Stimulated activated CD4-positive, alpha-beta T cell treated with anti-CD3 and anti-CD28 coated beads, Interleukin-4, amount 100 ng/mL, for 1 hour (primary cell): ENCODE measurements at places on chromosomes 11 and 22.

DNA sequence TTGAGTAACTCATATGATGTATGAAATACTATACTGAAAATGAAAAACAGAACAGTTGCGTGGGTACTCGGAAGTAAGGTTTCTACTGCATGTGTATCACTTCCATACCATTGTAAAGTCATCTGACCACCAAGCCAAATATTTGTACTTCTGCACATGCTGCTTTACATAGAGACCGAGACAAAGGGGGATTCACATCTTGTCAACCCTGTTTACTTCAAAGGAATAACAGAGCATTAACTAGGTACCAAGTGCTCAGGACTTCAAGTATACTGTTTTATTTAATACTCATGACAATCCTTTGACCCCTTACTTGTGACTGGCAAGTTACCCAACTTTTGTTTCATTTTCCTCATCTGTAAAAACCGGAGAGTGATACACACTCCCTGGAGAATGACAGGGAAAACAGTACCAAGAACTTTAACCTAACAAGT lies 9.9 kb downstream of the MAPK1 start:
- no peak for DNase-seq

DNA sequence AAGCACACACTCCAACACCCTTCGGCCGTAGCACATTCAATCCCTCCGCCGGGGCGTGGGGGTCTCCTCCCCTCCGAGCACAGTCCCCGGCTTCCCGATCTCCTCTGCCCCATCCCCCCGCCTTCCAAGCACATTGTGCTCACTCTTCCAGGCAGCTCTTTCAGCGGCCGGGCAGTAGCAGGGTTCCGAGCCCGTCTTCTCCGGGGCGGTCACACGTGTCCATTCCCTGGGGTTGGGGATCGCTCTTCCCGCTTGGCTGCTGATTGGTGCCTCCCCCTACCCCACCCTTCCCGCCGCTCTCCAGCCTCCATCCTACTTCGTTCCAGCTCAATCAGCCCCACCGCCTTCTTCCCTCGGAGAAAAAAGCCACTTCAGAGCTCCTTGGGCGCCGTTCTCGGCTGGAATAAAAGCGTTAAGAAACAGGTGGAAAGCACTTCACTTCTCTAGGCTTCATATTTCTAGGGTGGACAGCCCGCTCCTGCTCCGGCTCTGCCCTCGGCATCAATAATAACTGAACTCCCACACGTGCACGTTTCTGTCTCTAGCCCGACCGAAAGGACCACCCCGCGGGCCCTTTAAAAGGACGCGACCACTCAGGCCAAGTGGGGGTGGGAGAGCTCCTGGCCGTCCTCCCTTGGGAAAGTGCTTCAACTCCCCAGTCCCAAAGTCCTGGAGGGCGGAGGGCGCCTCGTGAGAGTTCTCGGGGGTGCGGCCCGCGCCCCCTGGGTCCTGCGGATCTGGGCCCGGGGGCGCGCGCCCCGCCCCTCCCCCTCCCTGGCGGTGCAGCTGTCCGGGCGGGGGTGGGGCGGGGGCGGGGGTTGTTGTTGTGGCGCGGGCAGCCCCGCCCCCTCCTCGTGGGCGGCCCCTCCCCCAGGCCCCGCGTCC lies 464 bp upstream of the CECR2 start:
- DNase-seq, result peak; percentile 2

DNA sequence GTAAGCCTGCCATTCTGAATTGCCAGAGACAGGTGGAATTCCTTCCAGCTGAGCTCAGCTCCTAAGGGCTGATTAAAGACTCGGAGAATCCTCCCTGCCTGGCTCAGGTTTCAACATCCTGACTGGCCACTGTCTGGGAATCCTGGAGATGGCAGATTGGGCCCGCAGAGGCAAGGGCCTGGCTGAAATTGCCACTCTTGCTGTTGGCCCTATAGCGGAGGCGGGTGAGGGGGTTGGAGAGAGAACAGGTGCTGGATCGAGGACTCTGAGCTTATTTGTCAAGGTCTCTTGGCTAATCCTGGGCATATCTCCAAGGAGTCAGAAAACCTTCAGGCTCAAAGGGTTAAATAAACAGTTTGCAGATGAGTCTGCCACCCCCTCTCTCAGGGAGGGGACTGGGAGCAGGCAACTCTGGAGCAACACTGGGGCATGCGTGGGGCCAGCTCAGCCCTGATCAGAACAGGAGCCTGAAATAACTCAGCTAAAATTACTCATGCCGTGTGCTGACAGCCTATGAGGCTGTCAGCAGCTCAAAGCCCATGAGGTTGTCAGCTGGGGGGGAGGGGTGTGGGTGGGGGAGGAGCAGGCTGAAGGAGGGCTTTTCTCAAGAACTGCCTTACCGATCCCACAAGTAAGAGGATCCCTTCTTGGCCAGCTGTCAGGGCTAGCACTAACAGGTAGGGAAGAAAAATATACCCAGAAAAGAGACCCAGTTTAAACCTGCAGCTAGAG lies 14.7 kb upstream of the MFRP start:
- peak; percentile 41 for DNase-seq

GRCh38 chr11:100629671-100630070 lies 57.4 kb upstream of the ARHGAP42 start:
- DNase-seq, result no peak

DNA sequence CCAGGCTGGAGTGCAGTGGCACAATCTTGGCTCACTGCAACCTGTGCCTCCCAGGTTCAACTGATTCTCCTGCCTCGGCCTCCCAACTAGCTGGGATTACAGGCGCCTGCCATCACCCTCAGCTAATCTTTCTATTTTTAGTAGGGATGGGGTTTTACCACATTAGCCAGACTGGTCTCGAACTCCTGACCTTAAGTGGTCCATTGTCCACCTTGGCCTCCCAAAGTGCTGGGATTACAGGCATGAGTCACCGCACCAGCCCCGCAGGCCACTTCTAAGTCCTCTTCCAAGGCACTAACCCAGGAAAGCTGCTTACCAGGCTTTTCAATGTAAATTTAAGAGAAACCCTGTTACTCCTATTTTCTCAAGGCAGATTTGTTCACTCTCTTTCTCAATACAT lies 50.4 kb downstream of the DENND5A start:
- DNase-seq, result no peak

DNA sequence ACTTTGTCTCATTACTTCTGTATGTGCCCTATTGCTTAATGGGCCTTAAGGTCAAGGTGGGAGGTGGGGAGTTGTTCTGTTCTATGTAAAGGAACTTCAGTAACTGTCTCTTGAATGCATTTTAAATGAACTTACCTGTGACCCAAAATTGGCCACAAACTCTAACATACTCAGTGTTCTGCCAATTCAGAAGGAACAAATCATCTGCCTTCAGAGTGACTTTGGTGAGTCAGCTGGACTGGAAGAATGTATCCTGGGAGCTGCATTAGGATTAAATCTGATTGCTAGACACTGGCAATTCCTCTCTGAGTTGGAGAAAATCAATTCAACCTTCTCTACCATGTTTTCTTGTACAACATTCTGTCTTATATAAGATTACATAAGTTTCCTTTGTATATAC lies 1104.8 kb downstream of the DLG2 start:
- DNase-seq, result no peak

- no peak for DNase-seq
Measured at GRCh38 chr11:45048313-45048841, 97.7 kb upstream of the TP53I11 start.

GRCh38 chr11:133720951-133721350 lies 124.4 kb downstream of the SPATA19 start:
- DNase-seq, result no peak

GRCh38 chr11:106468086-106468485 lies 390.6 kb downstream of the AASDHPPT start:
- DNase-seq, result no peak

- no peak for DNase-seq
Measured at GRCh38 chr22:20805972-20806471, 32.1 kb downstream of the SERPIND1 start.

DNA sequence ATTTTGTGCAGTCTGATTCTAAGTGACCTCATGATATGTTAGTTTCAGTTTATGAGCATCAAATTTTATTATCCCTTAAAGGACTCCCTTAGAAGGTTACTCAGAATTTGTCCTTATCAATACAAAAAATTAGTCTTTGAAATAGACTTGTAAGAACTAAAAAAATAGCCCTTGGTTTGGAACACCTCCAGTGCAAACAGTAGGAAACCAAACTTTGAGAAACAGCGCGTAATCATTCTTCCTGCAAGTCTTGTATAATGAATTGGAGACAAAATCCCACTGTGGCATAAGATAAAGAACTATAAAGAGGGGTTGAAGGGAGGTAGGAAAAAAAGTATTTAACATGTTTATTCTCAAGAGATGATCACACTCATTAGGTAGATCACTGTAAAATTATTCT lies 10.8 kb upstream of the MSANTD4 start:
- no peak for DNase-seq

DNA sequence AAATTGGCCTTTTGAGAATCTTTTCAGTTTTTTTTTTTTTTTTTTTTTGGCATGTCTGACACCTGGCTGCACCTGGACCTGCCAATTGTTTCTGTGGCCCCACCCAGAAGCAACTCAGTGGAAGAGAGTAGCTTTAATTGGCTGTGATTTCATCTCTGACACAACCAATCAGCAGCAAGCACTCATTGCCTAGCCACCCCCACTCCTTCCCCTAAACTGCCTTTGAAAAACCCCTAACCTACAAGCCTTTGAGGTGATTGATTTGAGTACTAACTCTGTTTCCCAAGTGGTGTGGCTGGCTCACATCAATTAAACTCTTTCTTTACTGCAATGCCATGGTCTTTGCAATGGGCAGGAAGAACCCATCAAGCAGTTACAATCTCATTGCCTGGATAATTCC lies 98.2 kb upstream of the CHORDC1 start:
- DNase-seq, result no peak

- no peak for DNase-seq
Measured at GRCh38 chr11:35927682-35928081, 16.2 kb upstream of the LDLRAD3 start.

DNA sequence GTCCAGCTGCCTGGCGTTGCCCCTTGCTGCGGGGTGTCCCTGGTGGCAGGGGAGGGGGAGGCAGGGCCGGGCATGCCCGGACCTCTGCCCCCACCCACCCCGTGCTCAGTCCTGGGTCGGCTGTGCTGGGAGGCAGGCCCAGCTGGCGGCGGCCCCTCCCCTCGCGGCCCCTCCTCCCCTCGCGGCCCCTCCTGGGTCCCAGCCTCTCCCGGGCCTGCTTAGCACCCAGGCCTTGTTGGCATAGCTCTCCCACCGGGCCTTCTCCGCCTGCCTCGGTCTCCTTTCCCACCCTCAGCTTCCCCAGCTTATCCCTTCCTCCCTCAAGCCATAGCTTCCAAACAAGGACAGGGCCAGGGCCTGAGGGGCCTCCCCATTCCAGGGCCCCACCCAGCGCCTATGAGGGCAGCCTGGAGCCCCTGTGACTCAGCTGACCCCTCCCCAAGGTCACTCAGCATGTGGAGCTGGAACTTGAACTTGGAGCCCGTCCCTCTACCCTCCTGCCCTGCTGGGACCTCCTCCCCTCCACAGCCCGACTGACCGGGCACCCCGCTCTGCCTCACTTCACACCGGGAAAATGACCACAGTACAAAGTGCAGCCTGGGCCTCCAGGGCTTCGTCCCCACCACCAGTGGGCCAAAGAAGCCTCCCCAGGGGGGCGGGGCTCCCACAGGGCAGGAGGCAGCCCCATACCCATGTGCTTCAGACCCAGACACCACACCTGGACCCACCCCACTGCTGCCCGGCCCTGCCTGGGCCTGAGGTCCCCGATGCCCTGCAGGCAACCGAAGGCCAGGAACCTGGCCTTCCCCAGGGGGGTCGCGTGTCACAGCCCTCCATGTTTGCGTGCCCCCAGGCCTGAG lies 1.2 kb downstream of the EPS8L2 start:
- no peak for DNase-seq

DNA sequence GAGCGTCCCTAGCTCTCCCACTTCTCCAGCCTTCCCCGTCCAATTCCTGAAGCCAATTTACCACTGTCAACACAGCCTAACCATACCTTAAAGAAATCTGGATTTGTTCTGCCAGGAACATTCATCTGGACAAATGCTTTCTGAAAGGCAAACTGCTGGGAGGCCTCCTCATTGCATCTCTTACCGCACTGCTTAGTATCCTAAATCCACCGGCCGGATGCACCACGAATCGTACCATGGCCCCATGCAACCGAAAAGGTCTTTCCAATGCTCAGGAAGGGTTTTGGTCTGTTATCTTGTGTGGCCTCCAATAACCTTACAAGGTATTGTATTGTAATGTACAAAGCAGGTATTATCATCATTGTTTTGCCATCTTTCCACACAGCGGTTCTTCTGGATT lies 57.6 kb downstream of the MYH9 start:
- no peak for DNase-seq

GRCh38 chr11:122791836-122792235 lies 46.5 kb upstream of the CRTAM start:
- DNase-seq, result no peak

GRCh38 chr11:117458275-117459122 lies 130.8 kb downstream of the CEP164 start:
- peak; percentile 26 for DNase-seq

- DNase-seq, result no peak
Measured at GRCh38 chr22:29382580-29383302, 5.6 kb downstream of the AP1B1 start.

DNA sequence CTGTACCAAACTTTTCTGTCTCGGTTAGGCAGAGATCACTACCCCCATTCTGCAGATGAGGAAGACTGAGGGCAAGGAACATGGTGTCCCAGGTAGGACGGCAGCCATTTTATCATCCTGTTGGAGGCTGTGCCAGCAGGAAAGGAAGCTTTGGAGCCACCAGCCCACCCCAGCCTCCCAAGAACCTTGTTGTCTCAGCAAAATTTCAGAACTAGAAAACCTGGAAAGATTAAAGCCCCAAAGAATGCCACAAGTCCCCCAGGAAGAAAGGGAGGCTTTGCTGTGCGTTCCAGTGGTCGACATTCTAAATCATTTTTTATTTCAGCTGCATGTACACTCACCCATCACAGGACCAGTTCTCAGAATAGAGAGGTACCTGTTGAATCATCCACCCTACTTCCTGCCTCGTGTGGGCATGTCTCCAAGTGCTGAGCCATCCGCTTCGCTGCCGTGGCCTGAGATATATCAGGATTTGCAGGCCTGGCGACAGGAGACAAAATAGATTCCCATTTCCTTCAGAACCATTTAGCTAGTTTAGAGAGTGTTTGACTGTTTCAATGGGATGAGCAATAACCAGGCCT lies 13.0 kb upstream of the EIF3D start:
- DNase-seq, result peak; percentile 49

DNA sequence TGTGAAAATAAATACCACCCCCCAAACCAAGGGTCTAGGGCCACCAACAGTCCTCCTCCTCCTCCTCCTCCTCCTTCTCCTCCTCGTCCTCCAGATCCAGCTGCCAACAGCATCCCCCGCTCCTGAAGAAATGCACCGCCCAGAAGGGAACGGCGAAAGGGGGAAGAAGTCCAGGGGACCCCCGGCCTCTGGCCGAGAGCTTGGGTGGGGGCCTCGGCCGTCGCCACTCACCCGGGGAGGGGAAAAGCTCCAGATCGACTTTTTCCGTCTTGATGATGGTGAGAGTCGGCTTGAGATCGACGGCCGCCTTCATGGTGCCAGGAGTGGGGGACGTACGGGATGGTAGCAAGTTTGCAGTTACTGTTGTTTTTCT lies 65.7 kb downstream of the ETS1 start:
- DNase-seq, result peak; percentile 37

DNA sequence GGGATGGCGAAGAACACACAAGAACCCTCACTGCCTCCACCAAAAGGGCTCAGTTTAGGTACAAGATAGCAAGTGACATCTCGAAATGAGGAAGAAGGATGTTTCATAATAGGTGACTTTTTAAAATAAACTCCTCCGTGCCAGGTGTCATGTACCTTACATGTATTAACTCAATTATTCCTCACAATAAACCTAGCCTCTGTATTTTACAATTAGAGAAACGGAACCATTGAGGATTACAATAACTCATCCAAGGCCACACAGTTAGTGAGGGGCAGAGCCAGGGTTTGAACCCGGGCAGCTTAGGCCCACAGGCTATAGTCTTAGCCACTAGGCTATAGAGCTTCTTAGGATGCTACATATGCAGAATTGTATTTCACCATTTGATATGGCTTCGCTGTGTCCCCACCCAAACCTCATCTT lies 965 bp upstream of the PAMR1 start:
- DNase-seq, result no peak
